ENCODE measurements at places on chromosomes 4 and X.

GRCh38 chr4:108148316-108148715 lies 20.4 kb downstream of the LEF1 start:
- DNase-seq = no peak

DNA sequence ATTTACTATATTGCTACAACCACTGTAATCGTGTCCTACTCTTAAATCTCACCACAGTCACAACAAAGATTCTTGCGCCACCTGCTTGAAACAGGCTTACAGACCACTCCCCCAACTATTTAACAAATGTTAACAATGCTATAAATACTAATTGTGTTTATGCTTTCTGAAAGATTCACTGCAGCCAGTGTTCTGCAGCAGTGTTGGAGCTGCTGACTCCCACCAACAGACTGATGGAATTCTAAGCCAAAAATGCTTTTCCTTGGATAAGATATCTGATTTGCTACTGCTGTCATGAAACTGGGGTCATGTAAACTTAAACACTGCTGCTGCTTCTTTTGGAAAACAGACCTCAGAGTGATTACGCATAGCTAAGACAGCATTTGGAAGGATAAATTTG lies 244.2 kb upstream of the MAB21L2 start:
- DNase-seq = no peak

- no peak for DNase-seq
Measured at GRCh38 chrX:112830540-112830939, 10.1 kb downstream of the AMOT start.

GRCh38 chrX:109843963-109844751 lies 111.1 kb upstream of the ACSL4 start:
- peak; percentile 28 for DNase-seq

GRCh38 chr4:107885865-107886264 lies 45.5 kb upstream of the CYP2U1 start:
- no peak for DNase-seq

DNA sequence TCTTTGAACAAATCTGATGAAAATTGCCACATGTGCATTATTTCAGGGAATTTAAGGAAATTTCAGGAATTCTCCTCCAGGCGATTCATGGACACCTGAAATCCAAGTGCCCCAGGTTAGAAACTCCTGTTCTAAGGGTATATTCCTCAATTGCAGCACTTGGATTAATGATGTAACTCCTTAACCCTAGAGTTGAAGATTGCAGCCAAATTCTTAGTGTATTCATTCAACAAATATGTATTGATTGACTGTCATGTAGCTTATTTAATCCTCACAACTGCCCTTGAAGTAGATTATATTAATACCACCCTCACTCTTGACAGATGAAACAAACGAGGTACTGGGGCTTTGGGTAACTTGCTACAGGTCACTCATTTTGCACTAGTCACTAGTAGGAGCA lies 11.3 kb downstream of the CETN2 start:
- no peak for DNase-seq

GRCh38 chr4:138099385-138099784 lies 142.8 kb downstream of the SLC7A11 start:
- no peak for DNase-seq

DNA sequence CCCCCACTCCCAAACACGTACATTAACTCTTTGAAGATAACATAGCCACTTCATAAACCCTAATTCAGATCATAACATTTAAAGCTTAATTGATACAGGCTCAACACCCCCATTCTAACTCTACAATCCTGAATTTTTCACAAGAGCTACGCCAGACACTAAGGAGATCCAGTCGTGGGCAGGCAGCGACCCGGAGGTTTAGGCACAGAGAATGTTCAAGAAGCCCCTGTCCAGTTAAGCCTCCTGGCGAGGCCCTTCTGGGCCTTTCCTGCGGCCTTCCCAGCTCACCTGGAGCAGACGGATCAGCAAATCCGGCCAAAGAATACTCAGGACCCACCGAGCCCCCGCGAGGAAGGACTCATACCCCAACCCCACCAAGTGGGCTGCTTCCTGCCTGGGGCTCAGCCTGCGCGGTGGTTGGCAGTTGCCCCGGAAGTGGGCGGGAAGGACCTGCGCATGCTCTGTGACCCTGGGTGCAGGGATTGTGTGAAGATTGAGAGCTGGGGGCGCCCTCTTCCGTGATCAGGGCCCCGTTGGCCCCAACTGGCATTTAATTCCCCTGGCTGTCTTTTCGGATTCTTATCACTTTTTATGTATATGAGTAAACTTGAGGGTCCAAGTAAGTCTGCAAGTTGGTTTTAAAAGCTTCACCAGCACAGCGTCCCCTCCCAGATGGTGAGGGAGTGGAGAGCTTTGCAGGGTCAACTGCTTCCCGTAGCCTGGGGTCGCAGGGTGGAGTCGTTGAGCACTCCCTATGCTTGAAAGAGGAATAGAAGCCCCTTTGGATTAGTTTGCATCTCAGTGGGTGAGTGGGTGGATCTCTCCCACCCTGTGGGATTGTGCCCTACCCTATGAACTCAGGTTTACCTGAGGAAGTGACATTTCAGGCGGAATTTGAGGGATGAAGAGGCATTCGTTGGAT lies at the start of gene TRIM61:
TSS of gene TRIM61 (minus strand) at position 415 of the 922 bp plus-strand sequence. CDS start 7,655 bp downstream, outside the sequence.
- DNase-seq = no peak

GRCh38 chr4:6687947-6688878 lies 5.5 kb upstream of the S100P start:
- DNase-seq = no peak

- DNase-seq = no peak
Measured at GRCh38 chr4:107147873-107148272, 111.8 kb upstream of the DKK2 start.

DNA sequence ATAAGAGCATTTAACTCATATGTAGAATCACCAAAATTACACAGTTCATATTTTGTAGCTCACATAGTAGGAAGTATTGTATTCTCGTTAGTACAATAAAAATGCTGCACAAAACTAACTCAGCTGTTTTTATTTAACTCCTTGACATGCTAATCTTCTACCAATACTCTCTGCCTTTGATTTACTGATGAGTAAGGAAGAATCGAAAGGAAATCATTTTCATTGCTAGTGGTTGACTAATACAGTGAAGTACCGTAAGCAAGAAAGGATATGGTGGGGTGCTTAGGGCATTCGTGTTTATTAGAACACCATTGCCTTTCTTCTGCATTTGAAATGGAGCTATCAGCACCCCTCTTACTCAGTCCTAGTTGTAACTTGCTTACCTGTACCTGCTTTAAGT lies 1239.1 kb upstream of the TENM3 start:
- DNase-seq = no peak

DNA sequence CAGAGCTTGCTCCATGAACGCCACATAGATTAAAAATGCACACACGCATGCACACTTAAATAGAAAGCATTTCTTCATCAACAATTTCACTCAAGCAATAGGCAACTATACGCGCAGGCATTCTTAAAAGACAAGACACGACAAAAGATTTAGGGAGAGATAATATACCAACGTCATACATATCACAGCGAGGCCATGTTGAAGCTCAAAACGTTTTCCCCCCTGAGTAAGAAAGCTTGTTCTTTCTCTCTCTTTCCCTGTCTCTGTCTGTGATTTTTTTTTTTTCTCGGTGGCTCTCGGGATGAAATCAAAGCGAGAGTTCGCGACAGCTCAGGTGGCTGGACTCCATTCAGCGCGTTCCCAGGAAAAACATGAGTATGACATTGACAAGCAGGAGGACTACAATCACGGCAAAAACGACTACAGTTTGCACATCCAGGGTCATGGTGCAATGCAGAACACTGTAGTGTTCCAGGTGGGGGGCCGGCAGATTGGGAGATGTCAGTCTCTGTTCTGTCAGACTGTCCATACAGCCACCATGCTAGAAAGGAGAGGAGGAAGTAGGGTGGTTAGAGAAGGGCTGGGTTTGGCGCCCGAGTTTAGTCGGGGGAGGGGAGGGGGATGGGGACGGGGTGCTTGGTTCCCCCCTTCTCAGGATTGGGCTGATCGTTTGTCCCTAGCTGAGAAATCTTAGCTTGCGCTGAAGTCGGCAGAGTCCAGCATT lies 30.7 kb downstream of the ARHGEF9 start:
- DNase-seq = peak; percentile 7

- DNase-seq = no peak
Measured at GRCh38 chr4:110898290-110898689, 275.4 kb upstream of the PITX2 start.
